ENCODE measurements at places on chromosomes 6 and 20.
A peak's percentile ranks its signal among the peaks of the same experiment; 100 is the strongest.

DNA sequence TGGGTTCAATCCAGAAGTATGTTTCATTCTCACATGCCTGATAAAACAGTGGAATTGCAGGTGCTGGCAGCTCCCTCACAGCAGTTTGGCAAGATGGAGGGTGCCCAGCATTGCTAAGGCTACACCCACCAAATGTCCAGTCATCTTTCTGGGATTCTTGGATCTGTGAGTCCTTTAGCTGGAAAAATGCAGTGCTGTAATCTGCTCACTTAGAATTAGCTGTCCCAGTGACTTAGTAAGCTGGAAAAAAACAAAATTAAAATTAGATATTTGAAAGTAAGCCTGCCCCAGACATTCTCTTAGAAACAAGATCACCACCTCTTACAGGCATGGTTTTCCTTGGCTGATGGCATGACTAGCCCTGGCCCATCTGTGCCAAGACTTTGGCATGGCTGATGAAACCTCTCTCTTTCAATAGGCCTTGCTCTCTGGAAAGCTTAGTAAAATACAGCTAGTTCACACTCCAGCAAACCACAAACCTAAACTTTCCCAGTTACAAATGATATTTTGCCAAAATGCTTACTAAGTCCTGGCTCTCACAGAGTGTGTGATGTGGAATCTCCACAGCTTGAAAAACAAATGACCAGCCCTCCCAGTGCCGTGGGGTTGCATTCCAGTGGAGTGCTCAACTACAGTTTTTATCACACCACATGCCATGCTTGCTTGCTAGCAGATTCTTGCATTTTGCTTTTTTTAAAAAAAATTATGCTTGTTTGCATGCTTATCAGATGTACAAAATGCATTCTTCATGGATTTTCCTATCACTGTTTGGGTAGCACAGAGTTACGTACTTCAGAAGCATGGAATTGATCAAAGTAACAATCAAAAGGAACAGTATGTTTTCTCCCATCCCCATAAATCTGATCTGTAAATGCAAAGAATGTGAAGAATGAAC is 261.5 kb downstream of the EYA4 start:
- DNase-seq: no peak

DNA sequence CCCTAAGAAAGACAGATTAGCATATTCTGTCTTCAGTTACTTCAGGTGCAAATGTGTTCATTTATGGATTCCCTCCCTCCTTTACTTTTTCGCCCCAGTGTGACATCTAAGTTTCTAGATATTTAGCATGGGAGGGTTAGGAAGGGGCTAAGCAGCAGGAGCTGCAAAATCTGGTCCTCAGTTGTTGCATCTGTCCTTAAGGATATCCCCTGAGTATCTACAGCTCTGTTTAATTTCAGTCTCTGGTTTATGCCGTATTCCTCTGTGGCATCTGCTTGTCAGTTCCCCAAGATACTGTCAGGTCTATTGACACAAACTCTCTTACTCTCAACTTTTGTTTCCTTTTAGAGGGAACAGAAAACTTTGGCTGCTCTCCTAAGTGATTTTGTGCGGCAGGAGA is 754.6 kb upstream of the MAP3K7 start:
- no peak for DNase-seq

DNA sequence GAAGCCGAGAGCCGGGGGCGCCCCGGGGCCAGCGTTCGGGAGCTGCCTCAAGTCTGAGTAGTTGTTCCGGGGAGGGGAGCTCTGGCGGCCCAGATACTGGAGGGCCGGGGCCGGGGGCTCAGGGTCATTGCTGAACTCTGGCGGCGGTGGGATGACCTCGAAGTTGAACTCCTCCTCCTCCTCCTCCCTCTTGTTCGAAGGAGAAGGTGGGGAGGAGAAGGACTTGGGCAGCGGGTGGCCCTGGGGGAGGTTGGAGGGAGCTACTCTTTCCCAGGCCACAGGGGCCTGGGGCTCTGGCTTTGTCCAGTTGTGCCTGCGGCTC is 37.7 kb downstream of the C6orf132 start:
- no peak for DNase-seq

DNA sequence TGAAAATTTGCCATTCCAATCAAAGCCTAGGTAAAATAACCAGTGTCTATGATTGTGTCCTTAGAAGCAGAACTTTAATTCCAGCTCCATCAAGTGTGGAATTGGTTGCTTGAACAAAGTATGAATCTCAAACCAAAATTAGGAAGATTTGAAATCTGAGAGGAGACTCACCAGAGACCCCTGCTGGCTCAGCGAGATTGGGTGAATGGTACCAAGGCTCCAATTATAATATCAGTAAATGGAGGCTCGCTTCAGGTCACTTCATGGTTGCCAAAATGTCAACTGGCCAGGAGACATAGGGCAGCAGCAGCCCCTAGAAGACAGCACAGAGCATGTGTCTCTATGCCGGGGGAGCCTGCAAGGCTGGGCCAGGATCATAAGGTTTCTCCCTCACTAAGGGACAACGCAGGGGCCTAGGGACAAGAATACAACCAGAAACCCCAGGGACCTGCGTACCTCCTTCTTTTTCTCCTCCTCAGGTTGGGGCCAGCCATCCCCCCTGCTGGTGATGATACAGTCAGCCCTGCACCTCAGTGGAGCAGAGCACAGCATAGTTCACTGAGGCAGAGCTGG is 14.0 kb downstream of the RBL1 start:
- DNase-seq: peak; percentile 35

GRCh38 chr6:101395345-101395744 is 1.8 kb downstream of the GRIK2 start:
- DNase-seq: no peak

- DNase-seq: no peak
These were observed 1.6 kb upstream of the SLC17A5 start for GRCh38 chr6:73655341-73655917.

DNA sequence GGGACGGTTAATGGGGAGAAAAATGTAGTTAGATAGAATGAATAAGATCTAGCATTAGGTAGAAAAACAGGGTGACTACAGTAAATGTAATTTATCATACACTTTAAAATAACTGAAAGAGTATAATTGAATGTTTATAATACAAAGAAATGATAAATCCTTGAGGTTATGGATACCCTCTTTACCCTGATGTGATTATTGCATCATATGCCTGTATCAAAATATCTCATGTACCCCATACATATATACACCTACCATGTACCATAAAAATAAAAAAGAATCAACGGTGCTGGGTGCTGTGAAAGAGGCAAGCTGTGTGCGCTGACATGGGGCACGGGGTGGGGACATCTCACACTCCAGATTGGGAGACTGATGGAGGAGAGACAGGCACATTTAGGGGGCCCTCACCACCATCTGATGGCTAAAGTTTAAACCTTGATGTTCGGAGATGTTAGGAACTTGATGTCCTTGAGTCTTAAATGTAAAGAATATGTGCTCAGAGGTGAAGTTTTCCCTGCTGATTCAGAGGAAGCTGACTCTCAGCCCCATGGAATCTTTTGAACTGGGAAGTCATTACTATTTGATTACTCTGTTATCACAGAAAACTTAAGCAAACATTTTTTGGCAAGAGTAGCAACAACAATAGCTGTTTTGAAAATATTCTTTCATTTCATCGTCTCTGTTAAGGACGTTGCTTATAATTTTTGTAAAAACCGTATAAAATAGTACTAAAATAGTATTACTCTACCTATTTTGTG is 26.4 kb upstream of the RFPL4B start:
- no peak for DNase-seq
